ENCODE measurements at places on chromosomes 2 and 18.

GRCh38 chr2:29195796-29196195 lies 80.6 kb downstream of the CLIP4 start:
- no peak for DNase-seq

- DNase-seq = peak; percentile 30
Observed at GRCh38 chr2:70712916-70713315, 55.1 kb downstream of the ADD2 start.

GRCh38 chr2:240248721-240249422 lies 108.4 kb upstream of the OTOS start:
- DNase-seq = peak; percentile 46

DNA sequence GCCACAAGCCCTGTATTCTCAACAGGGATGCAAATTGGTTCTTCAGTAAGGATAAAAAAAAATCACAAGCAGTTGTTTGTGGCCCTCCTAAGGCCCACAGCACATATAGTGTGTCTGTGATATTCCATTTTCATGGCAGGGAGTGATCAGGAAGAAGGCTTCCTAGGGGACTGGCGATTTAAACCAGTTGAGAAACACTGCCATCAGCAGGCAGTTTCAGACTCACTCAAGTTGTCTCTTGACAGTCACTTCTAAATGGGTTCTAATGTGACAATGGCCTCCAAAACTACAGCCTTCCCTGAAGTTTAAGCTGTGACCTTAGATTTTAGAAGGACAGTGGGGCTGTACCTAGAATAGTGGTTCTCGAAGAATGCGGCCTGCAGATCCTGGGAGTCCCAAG lies 6.0 kb downstream of the CIAO1 start:
- DNase-seq = no peak

DNA sequence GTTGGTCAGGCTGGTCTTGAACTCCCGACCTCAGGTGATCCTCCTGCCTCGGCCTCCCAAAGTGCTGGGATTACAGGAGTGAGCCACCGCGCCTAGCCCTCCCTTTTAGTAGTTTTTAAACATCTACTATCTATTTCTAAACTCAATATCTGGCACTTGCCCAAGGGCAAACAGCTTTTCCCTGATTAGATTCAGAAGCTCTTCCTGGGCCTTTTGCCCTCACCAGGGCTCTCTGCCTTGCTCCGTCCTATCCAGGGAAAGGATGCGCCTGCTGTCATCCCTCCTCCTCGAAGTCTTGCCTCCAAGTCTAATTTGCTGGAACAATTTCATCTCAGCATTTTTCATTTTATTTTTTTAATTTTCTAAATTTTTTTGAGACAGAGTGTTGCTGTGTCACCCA lies 41.4 kb upstream of the FHOD3 start:
- no peak for DNase-seq

- no peak for DNase-seq
Observed at GRCh38 chr2:12287220-12287751, 429.4 kb upstream of the TRIB2 start.

GRCh38 chr2:85909005-85909404 lies 20.2 kb upstream of the ST3GAL5 start:
- no peak for DNase-seq

- no peak for DNase-seq
Observed at GRCh38 chr2:127422559-127423477, 4.6 kb downstream of the PROC start.

GRCh38 chr2:3500326-3500899 lies 18.9 kb downstream of the ADI1 start:
- peak; percentile 35 for DNase-seq

DNA sequence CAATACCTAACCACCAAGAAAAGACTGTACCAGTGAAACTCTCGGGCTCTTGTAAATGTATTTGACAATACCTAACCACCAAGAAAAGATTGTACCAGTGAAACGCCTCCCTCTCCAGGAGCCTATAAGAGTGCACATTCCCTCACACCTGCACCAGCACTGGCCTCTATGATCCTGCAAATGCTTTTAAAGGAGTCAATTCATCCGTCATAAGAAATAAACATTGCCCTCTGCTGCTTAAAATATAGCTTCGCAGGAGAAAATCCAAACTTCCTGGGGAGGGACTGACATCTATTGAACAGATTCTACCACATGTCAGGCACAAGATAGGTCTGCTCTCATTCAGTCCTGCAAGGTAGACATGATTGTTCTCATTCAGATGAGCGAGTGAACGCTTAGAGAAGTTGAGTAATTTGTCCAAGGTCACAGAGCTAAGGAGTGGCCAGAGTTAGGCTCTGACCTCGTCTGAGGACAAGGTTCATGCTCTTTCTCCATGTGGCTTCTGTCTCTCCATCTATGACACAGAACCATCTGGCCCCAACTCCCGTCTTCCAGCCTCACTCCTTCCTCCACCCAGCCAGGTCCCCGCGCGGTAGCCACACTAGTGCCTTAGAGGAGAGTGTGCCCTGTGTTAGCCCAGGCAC lies 38.7 kb downstream of the MCFD2 start:
- no peak for DNase-seq

DNA sequence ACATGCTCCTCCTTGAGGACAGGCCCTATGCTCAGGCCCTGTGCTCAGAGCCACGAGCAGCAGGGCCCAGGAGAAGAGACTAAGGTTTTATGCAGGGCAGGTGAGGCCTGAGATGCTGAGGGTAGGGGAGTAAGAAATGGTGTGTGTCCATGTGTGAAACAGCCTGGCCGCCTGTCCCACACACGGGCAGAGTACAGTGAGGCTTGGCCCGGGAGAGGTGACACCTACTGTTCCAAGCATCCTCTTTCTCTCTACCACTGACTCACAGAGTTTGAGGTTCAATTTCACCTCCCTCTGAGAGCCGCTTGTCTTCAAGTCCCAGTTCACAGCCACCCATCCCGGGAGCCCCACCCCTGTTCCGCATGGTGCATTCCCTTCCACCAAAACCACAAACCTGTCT lies 54.1 kb downstream of the ADNP2 start:
- DNase-seq = no peak
